ENCODE measurements at places on chromosomes 1 and 21.

DNA sequence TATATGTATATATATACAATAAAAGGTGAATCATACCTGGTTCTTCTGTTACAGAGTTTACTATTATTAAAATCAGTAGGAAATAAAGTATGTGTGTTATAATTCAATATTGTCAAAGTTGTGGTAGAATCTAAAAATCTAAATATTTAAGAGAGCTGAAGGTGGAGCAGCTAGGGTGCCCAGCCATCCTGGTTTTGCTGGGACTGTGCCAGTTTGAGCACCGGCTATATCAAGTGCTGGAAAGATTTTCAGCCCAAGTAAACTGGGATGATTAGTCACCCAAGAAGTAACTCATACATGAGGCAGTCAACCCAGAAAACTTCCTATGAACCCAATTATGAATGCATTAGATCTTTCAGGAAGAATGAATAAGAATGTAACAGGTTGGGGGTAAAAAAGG is 16.9 kb upstream of the KRTAP19-5 start:
- no peak for DNase-seq

DNA sequence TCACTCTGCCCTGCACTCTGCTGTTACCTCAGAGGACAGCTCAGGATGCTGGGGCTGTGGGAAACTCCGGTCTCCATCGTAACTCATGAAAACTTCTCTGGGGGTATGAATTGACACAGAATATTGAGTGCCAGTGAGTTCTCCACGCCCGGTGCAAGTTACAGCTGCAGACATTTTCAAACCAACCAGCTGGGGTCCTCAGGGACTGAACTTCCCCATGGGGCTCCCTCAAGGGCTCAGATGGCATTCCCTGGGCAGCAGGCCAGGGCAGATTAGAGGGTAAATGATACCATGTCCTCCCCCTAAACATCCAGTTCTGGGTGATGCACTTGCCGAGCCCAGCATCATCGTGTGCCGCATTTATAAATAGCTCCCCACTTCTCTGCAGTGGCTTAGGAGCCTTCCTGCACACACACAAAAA is 27.8 kb upstream of the CCSAP start:
- DNase-seq = peak; percentile 30

- DNase-seq = no peak
Observed at GRCh38 chr1:55751776-55752175, 536.6 kb upstream of the USP24 start.

GRCh38 chr1:15722836-15723532 is 13.1 kb upstream of the SLC25A34 start:
- no peak for DNase-seq

GRCh38 chr1:109677459-109677858 is 9.6 kb downstream of the GSTM2 start:
- DNase-seq = no peak

All from germinal center (tissue), 1 donor.